PC-3 (cell line): ENCODE measurements at places on chromosomes 12 and 14. TPM values are rescaled to one million over a fixed set of nuclear protein-coding genes. Genes with fewer than 3 reads are reported as not detected.

Gene RNF212B
- total RNA-seq: not detected in 2 replicates

Gene SMCO2
- 0.69 and 1.7 TPM in 2 replicates for total RNA-seq

Gene PPP4R3A
- total RNA-seq: 74.4 and 82.9 TPM in 2 replicates

Gene COL2A1
- 6.7 TPM in 2 replicates for total RNA-seq

Gene RDH16
- total RNA-seq: 0.73 and 0.86 TPM in 2 replicates
